Activated CD4-positive, alpha-beta T cell treated with anti-CD3 and anti-CD28 coated beads, Interleukin-10, Interleukin-2, amounts not matched to agents 100 ng/mL and 50 ng/mL, durations not matched to agents 16 hours and 8 hours (primary cell): ENCODE measurements at places on chromosomes 6 and 20.

DNA sequence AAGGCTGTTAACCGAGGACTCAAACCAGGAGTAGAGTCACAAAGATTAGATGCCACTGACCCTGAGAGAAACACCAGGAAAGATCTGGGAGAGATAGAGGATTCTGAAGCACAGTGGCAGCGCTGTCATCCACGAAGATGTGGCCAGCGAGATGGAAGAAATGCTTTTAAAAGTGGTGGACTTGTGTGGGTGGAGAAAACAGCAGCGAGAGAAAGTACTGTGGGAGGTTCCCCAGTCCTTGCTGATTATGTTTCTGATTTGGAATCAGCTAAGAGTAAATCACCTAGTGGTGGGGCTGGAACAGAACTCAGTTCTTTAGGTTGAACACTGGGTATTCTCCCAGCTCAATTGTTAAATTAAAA is 435 bp upstream of the ZNF322 start:
- peak; percentile 9 for DNase-seq

DNA sequence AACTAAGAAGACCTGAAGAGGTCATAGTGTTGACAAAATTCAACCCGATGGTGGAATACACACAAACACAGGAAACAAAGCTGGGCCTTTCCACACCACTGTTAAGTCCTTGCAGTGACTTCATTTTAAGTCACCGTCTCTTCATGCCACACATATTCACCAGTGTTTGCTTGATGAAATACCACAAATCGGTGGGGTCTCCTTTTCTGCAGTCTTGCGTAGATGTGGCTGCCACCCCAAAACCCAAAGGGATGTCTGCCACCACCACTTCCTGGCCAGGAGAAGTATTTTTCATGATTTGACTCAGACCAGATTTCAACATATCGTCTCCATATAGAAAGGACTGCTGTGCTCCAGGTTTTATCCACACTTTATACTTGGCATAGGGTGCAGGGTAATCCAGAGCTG is 11.0 kb upstream of the COL10A1 start:
- DNase-seq: peak; percentile 74

GRCh38 chr6:84227044-84227433 is 404 bp downstream of the CEP162 start:
- DNase-seq: peak; percentile 4

DNA sequence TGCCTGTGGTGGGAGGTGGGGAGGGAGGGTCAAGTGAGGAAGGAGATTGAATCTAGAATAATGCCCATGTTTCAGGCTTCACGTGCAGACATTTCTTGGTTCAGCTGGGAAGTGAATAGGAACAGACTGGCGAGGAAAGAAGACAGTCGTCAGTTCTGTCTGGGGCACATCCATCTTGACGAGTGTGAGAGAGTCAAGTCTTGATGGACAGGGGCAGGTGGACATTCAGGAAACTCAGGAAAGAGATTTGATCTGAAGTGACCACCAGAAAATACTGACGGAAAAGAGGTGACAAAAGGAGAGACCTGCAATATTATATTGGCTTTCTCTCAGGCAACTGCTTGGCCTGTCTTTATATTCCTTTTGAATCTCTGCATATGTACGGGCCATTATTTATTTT is 68.6 kb downstream of the ESR1 start:
- DNase-seq: no peak

DNA sequence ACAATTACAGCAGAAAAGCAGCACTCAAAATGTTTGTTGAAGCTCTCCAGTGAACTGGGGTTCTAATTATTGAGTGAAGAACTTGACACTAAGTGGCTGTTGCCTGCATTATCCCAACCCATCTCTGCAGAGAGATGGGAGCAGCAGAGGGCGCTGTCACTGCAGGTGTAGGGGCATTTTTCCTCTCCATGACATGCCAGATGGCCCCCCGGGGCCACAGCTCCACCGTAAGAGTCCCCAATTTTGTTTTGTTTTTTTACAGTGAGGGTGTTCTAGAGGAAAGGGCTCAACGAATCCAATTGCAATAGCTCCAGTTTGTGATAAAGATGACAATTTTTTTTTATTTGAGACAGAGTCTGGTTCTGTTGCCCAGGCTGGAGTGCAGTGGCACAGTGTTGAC is 1.9 kb upstream of the FUCA2 start:
- peak; percentile 41 for DNase-seq

- no peak for DNase-seq
These were observed 45.6 kb downstream of the LYRM4 start for GRCh38 chr6:5215159-5215558.

DNA sequence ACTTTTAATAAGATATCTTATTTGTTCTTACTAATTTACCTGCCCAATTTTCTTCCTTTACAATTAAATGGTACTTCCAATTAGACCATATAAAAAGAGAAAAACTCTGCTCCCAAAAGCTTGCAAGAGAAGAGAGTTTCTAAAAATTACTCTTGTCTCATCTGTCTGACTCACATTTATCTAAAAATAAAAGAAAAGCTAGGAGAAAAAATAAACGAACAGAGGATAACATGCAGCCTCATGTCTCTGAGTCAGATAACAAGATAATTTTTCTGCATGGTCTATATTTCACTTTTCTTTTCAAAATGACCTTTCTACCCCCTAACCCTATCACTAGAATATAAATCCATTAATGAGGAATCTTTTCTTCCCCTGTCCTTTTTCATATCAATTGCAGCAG is 127.2 kb upstream of the TCF21 start:
- DNase-seq: no peak

DNA sequence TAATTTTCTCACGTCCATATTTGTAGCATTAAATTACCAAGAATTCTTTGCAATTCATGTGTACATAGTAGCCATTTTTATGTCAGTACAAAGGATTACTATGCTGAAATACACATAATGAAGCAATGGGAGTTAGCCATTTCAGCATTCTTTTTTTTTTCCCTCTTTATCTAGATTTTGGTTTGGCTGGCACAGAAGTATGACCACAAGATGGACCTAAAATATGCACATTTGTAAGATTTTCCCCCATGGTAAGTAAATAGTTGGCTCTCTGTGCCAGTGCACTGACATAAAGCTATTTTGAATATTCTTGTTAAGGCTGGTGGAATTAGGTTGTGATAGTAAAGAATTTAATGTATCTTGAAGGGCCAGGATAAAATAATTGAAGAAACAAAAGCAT is 486.1 kb upstream of the BTBD3 start:
- DNase-seq: no peak

GRCh38 chr20:43191946-43192863 is 2.5 kb upstream of the PTPRT start:
- DNase-seq: peak; percentile 26

GRCh38 chr6:67112120-67112519 is 1405.1 kb upstream of the EYS start:
- DNase-seq: no peak

GRCh38 chr20:63740627-63741353 is 1.2 kb downstream of the SLC2A4RG start:
- DNase-seq: peak; percentile 37

- peak; percentile 88 for DNase-seq
These were observed 548.5 kb downstream of the CD83 start for GRCh38 chr6:14665827-14666724.

GRCh38 chr6:87104667-87105066 is 9.8 kb upstream of the CGA start:
- peak; percentile 4 for DNase-seq

DNA sequence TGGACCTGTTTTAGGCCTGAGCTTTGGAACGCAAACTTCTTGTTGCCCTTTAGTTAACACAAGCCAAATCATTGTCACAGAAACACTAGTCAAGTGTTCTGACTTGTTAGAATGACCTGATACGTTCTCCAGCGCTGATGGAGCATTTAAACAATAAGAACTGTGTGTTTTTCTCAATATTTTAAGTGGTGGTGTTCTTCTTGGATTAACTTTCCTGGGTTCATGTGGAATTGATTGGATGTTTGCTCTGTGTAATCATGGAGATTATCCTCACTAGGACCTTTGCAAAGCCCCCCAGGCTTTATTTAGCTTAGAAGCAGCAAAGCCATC is 1.6 kb downstream of the LRRC1 start:
- DNase-seq: no peak

DNA sequence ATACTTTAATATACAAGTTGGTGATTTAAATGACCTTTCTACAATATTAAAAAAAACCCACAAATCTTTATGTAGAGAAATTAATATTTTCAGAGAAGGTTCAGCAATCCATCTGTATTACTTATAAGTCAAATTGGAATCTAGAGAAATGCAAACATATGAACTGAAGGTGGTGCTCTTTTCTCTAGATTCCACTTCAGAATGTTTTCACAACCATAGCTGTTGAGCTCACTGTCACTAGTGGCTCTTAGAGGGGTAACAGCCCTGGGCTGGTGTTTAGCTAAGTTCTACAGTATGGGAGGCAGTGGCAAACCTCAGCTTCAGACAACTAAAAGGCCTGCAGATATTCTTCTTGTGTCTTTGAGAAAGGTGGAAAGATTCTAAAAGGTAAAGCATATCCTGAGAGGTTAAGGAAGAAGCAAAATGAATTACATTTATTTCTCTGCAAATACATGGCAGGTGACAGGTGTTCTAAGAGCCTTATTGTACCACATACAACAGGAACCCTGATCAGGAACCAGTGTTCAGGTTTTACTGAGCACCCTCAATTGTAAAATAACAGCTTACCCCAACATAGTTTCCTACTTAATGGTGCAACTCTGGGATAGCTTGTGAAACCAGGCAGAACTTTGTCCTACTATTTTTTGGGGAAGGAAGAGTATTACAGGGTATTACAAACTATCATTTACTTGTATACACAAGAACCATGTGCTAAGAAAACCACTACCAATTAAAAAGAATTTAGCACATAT is 56.6 kb upstream of the SAMHD1 start:
- DNase-seq: peak; percentile 22

DNA sequence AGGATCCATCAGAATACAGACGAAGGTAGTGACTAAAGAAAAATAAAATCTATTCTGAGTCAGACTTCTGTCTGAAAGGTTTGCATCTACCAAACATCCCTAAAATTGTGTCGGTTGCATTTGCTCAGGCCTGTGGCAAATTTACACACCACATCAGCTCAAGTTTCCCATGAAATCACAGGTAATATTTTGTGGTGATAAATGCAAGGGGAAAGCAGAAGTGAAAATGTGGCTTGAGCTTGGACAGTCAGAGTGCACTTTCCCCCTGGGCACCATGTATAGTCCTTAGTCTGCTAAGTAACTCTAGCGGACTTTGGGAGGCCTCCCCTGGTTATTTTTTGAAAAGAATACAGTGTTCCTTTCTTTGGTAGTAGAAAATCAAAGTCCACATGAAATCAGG is 159.1 kb downstream of the PKHD1 start:
- no peak for DNase-seq

- DNase-seq: no peak
These were observed 107.6 kb downstream of the PSMB1 start for GRCh38 chr6:170445487-170445886.

DNA sequence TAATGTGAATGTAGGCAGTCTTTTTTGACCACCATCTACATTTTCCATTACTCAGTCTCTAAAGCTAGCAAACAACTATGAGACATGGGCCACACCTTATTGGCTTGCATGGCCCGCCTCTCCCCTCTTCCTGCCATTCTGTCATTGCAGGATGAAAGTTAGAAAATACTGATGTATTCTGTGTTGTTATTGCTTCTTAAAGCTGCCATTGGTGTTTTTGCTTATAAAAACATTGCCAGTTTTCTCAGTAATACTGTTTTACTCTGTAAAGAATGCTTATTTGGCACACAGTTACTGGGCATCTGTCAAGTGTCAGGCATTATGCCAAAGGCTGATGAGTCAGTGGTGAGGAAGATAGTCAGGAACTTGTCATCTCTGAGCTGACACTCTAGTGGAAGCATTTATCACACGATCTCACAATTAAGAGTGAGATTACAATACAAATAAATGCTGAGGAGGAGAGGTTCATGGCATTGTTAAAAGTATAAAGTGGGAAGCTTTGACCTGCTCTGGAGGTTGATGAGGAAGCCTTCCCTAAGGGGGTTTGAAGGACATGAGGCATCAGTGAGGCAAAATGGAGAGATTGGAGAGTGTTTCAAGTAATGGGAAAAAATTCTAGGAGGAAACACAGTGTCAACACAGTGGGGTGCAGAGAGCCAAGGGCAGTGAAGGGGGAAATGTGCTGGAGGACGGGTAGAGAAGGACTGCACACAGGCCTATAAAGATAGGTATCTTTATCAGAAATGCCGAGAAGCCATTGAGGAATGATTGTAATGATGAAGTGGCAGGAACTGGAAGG is 14.7 kb downstream of the KLHL32 start:
- peak; percentile 27 for DNase-seq

- DNase-seq: peak; percentile 39
These were observed 28.2 kb downstream of the POPDC3 start for GRCh38 chr6:105151644-105152043.

DNA sequence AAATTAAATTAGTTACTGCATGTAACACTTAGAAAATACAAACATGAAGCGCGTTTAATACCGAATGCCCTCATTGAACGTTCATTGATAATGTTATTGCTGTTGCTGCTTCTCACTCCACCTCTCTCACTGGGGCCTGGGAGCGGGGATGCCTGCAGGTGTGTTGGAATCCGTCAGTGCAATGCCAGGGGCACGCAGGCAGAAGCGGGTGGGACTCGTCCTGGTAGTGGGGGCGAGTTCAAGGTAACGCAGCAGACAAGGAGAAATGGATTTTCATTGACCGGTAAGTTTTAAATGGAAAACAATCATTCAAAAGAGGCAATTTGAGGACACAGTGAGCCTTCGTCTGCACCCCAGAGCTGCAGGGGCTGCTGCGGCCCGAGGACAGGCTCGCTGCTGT is 71.2 kb upstream of the AFDN start:
- DNase-seq: no peak

DNA sequence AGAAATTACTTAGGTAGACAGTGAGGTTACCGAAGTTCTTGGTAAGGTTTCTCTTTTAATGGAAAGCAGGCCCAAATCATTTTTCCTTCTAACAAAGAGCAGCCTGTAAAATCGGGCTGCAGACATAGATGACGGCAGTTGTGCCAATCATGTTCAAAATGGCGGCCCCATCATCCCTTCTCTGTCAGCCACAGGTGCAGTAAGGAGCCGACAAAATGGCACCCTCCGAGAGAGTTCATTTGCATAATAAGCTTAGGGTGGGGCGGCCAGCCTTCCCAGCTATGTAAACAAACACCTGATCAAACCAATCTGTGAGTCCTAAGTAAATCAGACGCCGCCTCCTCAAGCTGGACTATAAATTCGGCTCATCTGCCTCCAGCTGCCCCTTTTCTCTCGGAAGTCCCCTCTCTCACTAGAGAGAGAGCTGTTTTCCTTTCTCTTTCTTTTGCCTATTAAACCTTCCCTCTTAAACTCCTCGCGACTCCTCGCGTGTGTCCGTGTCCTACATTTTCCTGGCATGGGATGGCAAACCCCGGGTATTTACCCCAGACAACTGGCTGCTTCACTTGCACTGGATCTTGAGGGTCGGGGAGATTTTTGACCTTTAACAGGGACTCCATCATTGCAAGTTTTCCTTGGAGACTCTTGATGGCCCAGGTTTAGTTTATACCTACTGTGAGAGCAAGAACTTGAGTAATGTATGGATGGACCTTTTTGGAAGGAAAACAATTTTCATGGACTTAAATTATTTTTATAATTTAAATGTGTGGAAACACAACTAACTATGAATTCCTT is 8.9 kb upstream of the DDR1 start:
- no peak for DNase-seq
